KBM-7 (cell line): ENCODE measurements at places on chromosomes 5 and 9.
A peak's percentile ranks its signal among the peaks of the same experiment; 100 is the strongest.

DNA sequence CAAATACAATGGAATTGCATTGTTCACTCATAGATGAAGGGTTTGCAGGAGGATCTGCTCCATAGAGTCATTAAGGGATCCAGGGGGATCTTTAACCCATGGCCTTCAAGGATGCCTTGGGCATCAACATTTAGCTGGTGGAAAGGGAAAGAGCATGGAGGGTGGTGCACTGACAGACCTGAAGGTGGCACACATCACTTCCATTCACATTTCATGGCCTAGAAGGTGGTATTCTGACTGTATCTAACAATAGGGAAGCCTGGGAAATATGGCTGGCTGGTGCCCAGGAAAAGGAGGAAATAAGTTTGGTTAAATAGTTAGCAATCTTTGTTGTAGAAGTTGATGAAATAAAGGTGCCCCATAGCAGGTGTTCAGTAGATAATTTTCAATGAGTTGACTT lies 230.2 kb downstream of the CD180 start:
- DNase-seq, result no peak

GRCh38 chr5:111122398-111122797 lies 30.2 kb downstream of the WDR36 start:
- no peak for DNase-seq

DNA sequence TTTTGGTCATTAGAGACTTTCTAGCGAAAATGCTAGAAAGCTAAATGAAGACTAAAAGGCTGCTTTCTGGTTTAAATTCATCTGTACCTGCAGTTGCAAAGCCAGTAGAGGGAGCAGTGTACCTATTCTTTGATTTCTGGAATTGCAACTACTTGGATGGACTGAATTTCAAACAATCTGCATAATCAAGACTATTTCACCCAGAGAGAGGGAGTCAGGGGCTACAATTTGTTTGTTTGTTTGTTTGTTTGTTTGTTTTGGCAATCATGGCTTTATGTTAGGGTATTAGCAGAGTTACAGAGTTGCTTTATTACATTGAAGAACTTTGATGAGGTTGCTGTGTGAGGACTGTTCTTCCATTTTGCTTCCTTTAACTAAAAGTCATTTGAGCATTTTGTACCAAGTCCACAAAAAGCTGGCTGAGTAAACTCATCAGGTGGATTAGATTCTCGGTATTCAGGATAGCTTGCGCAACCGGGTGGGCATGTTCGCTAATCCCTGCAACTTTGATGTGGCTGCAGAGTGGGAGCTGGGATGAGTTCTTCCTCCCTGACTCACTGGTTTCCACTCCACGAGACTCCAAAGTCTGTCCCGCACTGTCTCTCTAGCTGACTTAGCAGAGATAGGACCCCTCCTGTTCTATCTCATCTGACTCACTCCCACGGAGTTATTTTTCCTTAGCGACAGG lies 80.0 kb upstream of the TUT7 start:
- DNase-seq, result peak; percentile 38

GRCh38 chr9:133837627-133838597 lies 99.8 kb upstream of the SARDH start:
- no peak for DNase-seq

DNA sequence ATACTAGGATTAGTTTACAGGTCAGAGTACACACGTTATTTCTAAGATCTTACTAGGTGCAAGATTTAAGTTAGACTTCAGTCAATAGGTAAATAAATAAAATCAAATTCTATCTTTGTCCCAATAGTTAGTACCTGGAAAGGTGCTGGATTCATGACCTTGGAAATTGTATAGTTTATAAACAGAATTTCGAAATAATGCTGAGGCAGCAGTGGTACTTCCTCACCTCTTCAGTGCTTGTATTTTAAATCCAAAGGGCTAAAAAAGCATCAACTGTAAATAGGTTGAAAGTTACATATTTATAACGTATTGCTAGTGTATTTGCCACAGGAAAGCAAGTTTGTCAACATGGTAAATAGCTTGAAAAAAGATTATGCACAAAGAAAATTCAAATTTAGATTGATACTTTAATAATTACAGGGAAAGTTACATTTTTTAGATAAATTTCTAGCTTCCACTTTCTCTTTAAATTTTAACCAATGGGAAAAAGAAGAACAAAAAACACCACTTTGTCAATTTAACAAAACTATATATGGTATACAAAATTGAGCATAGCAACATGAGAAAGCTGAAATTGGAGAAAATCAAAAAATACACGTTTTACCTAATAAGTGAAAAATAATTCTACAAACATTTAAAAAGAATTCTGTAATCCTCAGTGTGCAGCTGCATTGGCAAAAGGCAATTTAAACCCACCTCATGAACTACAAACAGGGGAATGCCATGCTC lies 46.5 kb downstream of the NR3C1 start:
- no peak for DNase-seq

- DNase-seq, result no peak
These were observed 80.1 kb downstream of the ALDH1A1 start for GRCh38 chr9:72872718-72873117.

DNA sequence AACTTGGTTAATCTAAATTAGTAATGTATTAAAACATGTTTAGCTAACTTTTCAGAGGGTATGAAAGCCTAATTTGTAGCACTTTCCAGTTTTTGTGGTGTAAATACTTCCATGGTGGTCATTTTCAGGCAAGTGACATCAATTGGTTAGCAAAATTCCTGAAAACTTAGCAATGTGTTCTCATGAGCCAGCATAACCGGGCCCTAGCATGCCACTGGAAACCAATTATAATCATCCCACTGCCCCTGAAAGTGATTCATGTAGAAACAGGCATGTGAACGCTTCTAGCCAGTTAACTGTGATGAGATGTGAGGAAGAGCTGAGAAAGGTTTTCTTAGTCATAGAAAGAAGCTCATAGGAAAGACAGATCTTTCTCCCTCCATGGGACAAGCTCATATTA lies 417.2 kb downstream of the TLR4 start:
- DNase-seq, result no peak

DNA sequence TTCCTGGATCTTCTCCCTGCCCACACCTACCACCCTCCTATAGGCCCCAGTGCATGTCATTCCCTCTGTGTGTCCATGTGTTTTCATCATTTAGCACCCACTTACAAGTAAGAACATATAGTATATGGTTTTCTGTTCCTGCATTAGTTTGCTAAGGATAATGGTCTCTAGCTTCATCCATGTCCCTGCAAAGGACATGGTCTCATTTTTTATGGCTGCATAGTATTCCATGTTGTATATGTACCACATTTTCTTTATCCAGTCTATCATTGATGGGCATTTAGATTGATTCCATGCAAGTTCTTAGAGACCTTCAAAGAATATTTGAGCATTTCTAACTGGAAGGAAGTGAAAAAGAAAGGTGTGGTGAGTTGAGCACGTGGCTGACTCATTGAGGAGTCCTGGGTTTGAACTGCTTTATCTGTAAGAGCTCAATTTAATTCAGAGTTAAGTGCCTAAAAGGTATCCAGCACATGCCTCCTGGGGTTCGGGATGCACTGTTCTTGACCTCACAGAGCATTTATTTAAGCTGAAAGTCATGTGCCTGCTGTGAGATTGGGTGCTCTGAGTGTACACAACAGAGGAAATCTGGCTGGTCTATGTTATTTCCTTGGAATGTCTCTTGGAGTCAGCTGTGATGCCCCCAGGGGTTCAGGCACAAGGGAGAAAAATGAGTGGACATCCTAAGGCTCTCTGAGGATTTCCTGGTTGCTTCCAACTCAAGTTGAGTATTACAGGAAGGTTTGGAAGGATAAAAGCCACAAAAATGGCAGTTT lies 56.4 kb downstream of the SH3GL2 start:
- DNase-seq, result no peak

DNA sequence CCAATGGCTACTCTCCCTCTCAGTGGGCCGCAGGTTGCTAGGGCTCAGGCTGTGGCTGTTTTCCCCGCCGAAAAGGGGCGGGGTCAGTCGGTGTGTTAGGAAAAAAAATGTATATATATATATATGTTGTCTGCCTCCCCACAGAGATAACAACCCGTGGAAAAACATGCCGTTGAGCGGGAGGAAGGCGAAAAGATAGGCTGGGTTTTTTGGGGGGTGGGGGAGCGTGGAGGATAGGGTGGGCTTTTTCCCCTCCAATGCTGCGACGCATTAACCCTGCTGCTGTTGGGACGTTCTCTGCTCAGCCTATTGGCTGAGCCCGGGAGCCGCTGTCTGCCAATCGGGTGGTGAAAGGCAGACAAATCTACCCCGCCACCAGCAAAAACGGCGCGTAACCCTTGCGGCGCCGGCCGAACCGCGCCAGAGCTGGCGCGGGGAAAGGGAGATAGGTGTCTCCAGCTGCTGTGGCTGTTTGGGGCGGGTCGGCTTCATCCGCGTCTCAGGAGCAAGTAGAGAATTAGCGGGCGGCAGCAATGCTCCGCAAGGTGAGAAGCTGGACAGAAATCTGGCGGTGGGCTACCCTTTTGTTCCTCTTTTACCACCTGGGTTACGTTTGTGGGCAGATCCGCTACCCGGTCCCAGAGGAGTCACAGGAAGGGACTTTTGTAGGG lies at the start of gene PCDHGC4:
TSS of gene PCDHGC4 (plus strand) at position 390 of the 671 bp plus-strand sequence. CDS start at position 534, 144 bp downstream.
- no peak for DNase-seq

GRCh38 chr5:123949807-123950340 lies 437.9 kb downstream of the CSNK1G3 start:
- DNase-seq, result no peak

DNA sequence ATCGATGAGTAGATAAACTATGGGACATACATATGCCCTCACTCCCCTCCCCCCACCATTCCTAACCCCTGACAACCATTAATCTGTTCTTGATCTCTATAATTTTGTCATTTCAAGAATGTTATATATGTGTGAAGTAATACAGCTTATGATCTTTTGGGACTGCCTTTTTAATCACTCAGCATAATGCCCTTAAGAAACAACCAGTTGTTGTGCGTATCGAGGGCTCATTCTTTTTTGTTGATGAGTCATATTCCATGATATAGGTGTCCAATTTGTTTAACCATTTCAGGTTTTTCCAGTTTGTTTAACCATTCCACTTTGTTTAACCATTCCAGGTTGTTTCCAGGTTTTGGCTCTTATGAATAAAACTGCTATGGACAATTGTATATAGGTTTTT lies 75.6 kb downstream of the ARHGEF28 start:
- no peak for DNase-seq

GRCh38 chr9:19231126-19231903 lies 822 bp downstream of the DENND4C start:
- peak; percentile 35 for DNase-seq

- DNase-seq, result no peak
These were observed 11.5 kb upstream of the CARD9 start for GRCh38 chr9:136385015-136385414.

GRCh38 chr9:137227054-137227852 lies at the start of gene RNF224:
RNF224 (plus strand) TSS chr9:137227502; CDS start chr9:137228336, 834 bp downstream.
- peak; percentile 86 for DNase-seq
